ENCODE measurements at places on chromosomes 5 and 9.

DNA sequence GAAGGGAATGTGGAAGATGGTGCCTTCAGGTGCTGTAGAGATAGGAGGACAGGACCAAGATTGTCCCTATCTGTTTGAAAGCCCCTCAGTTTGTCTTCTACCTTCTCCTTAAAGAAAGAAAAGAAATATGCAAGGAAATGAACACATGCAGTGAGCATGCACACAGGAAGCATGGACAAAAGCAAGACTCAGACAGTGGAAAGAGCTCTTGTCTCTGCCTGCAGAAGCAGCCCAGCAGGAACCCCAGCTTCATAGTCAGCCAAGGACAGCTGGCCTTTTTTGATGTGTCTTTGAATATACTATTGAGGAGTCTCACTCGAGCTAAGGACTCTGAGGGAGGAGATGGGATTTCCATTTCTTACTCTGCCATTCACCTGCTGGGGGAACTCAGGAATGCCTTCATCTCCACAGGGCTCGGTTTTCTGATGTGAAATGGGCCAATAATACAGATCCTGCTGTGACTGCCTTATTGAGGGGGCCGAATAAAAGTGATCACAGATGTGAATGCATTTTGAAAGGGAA is 132.5 kb upstream of the ADRA1B start:
- no peak for DNase-seq

- no peak for DNase-seq
Measured at GRCh38 chr5:140594169-140594568, 29.5 kb downstream of the SLC35A4 start.

DNA sequence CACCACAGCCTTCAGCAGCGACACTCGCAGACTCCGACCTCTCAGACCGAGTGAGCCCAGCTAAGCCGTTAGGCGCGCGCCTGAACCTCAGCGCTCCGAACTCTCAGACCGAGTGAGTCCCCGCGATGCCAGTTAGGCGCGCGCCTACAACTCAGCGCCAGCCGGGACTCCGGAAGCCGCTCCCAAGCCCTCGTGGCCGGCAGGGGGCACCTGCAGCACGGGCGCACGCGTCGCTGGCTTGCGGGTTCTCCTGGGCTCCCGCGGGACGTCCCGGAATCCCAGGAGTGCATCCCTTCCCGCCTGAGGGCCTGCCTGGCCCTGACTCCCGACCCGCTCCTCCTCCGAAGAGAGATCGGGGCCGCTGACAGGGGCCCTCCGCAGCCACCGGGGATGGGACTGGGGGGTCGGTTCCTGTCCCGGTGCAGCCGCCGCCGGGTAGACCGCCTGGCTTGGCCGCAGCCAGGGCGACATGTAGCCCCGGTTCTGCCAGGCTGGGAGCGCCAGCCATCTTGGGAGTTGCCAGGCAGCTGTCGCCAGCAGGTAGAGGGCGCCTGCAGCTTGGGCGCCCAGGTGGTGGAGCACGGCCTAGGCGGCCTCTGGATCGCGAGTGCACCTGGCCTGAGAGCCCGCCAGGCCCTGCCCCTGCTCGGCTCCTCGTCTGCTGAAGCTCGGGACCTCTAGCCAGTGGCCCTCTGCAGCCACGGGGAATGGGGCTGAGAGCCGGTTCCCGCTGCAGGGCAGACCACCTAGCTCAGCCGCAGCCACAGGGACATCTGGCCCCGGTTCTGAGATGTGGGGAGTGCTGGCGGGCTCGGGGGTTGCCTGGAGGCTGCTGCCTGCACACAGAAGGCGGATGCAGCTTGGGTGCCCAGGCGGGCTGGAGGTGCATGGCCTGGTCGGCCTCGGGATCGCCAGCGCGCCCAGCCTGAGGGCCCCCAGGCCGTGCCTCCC is at the start of gene ANKRD18A:
ANKRD18A (minus strand) TSS at position 114 of the 951 bp plus-strand sequence. CDS start 311 bp downstream, outside the sequence.
- peak; percentile 40 for DNase-seq

DNA sequence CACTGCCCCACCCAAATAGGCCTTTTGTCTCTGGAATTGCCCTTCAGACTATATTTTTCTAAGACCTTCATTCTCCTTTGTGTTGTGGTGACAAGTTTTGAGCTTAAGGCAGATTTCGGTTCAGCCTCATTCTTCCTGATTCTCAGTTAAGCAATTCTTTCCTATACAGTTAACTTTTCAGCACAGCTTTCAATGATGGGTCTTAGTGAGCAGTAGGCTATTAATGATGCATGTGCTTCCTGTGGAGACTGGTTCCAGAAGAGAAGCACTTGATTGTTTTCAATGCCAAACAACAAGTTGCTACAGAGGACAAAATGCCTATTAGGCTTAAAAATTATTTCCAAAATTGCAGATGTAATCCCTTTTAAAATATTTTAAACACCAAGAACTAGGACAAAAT is 47.7 kb upstream of the TLX3 start:
- no peak for DNase-seq

DNA sequence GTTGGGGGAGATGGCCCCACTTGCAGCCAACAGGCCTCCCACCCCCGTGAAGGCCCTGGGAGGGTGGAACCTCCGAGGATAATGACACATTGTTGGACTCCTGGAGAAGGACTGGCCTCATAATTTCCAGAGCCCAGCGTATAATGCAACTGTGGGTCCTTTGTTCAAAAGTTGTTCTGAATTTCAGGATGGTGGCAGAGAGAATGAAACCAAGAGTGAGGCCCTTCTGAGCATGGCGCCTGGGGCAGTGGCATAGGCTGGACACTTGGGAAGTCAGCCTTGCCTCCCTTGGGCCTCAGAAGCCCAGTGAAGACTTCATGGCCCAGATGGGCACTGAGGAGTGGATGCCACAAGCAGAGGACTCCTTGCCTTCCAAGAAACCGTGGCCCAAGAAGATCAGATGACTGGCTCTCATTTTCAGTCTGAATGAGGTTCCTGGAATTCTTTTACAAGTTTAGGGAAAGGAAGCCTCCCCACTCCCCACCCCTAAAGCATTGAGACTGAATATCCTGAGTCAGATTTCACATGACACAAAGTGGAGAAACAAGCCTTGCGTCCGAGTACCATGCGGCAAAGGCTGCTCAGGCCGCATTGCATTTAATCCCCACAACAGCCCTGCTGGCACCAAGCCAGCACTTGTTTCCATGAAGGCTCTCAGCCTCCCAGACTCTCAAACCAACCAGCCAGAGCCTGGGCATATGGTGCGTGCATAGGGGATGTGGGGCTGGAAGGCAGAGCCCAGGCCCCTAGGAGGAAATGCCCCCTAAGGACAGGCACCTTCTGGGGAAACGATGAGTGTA is 96.7 kb upstream of the SMIM23 start:
- DNase-seq: no peak

- no peak for DNase-seq
Measured at GRCh38 chr9:106868087-106868486, 5.1 kb downstream of the ZNF462 start.

DNA sequence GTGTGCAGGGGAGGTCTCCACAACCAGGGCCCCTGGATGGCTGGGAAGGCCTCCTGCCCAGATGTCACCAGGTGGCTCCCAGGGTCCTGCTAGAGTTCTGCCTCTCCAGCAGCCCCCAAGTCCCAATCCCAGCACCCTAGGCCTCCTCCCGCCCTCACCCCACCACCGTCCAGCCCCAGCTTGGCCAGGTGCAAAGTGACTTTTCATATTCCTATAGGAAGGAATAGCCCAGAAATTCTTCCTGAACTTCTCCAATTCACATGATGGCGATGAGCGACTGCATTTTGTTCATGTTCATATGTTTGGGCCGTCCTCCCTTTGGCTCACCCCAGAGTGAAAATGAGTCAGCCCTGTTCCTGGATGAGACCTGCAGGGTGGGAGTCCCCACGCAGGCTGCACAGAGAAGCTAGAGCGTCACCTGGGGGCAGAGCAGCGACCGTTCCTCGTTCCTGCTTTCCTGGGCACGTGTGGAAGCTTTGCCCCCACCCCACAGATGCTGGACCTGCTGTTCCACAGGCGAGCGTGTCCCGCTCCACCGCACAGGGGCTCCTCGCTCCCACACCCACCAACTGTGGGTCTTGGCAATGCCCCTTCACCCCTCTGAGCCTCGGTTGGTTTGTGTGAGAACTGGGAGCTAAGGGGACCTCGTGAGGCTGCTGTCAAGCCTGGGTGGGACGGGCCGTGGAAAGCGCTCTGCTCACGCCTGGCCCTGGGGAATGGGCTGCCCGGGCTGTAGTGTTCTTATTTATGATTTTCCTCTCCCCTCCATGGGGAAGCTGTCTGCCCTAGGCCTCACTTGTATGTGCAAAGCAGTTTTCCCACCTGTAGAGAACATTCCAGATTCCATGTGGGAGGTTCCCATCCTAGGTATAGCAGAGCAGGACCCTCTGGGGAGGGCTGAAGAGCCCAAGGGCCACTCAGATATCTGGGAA is 6.9 kb downstream of the MRPS2 start:
- DNase-seq: no peak

GRCh38 chr5:20601678-20602100 is 613.7 kb upstream of the CDH18 start:
- DNase-seq: no peak

DNA sequence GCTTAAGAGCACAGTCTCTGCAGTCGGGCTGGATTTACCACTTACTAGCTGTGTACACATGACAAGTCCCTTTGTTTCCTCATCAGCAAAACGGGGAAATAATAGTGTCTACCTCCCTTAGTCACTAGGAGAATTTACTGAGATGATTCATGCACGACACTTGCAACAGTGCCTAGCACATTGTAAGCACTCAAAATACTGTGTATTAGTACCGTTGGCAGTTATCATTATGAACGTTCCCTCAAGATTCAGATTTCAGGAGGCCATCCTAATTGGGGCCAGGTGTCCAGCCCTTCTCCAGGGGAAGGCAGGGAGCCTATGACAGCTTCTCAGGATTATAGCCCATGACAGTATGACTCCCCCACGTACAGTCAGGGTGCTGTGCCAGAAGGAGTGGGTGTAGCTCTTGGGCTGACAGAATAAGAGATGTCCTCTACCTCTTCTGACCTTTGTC is 164.3 kb downstream of the DOCK2 start:
- no peak for DNase-seq

DNA sequence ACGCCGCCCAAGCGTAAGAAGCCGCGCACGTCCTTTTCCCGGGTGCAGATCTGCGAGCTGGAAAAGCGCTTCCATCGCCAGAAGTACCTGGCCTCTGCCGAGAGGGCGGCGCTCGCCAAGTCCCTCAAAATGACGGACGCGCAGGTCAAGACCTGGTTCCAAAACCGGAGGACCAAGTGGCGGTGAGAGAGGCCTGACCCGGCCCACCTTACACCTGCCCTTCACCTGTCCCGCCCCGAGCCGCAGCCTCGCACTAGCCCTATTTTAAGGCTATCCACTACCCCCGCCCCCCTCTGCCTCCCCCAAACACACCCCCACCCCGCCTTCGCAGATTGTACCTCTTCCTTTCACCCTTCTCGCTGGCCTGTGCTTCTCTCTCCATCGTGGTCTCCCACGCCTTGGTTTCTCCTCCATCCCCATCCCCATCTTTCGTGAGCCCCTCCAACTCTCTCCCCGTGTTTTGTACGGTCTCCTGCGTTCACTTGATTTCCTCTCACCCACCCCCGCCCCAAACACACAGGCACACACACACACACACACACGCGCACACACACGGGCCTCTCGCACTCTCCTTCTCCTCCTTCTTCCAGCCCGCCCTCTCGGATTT is 1.3 kb downstream of the TLX3 start:
- DNase-seq: no peak

GRCh38 chr5:101605700-101606099 is 690.4 kb downstream of the SLCO4C1 start:
- DNase-seq: no peak

GRCh38 chr5:143772621-143773020 is 39.3 kb upstream of the HMHB1 start:
- DNase-seq: no peak

DNA sequence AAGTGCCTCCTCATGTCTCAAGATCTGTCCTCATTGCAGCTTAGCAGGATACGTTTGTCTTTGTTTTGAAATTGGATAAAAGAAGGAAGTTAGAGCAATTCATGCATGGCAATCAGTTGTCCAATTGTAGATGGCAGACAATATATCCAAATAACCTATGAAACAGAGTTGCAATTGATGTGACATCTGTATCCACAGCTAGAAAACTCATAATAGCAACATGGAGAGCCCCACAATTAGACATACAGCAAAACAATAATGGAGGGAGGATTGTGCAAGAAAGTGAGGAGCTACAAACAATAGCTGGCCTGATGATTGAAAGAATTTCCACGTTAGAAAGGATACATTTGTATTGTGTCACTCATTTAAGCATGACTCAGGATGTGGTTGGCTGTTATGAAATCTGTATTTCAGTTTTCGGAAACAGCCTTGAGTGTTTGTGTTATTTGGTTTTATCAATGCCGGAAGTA is 132.0 kb downstream of the FAM174A start:
- DNase-seq: no peak

- no peak for DNase-seq
Measured at GRCh38 chr9:105062222-105062855, 134.4 kb upstream of the ABCA1 start.

DNA sequence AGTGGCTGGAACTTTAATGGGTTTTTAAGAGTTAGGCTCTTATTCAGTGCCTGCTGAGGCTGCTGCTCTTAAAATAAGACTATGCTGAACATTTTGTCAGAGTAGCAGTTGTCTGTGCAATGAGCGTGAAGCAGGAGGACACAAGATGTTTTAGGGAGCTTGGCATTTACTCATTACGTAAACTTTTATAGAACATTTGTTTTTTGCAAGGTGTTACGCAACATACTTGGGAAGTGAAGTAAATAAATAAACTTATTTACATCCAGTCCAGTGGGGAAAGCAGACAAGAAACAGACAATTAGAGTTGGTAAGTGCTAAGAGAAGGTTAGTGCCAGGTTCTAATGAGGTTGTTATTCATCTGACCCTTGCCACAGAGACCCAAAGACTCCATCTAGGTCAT is 226.0 kb downstream of the HINT1 start:
- DNase-seq: no peak

DNA sequence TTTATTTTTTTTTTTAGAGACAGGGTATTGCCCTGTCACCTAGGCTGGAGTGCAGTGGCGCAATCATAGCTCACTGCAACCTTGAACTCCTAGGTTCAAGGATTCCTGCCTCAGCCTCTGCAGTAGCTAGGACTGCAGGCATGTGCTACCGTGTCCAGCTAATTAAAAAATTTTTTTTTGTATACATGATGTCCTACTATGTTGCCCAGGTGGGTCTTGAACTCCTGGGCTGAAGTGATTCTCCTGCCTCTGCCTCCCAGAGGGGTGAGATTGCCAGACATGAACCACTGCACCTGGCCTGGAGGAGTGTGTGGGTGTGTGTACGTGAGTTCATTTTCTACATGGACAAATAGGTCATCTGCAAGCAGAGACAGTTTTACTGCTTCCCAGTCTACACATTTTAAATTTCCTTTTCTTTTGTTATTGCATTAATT is 33.8 kb downstream of the JMY start:
- no peak for DNase-seq

- DNase-seq: no peak
Measured at GRCh38 chr9:92590377-92590776, 54.6 kb upstream of the ECM2 start.

DNA sequence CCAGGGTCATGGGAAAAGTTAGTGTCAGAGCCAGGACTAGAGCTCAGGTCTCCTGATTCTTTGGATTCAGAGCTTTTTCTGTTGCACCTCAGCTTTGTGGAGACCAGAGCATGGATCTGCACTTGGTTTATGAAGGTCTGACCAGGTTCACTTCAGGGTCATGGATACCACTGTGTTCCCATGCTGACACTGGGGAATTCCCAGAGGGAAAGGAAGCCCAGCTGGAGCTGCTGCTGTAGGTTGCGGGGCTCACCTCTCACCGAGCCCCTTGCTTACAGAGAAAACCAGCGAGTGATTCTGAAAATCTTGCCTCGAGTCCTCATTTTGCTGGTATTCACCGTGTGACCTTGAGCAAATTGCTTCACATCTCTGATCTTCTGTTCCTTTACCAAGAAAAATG is 83.0 kb downstream of the RGS3 start:
- no peak for DNase-seq

- no peak for DNase-seq
Measured at GRCh38 chr5:133445744-133446143, 166.6 kb downstream of the FSTL4 start.

Measured in effector memory CD8-positive, alpha-beta T cell (primary cell).